ENCODE measurements at places on chromosomes 2 and 18.

DNA sequence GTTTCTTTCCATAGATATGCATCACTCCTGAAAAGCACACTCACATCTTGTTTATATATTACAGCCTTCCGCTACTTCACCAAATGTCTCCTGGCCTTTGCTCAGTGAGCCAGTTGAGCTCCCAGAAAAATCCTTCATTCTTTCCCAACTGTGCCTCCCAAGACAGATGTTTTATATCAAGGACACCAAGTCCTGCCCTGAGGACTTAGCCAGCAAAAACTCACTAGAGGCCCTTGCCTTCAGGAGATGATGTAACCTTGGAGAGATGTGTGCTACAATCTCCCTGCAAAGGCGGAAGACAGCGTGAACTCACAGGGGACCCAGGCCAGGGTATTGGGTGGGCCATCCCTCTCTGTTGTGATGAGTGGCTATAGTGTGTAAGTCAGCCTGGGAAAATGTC lies 86.1 kb upstream of the CTAGE1 start:
- no peak for DNase-seq

- DNase-seq = no peak
Measured at GRCh38 chr18:34959211-34959829, 81.9 kb upstream of the MAPRE2 start.

DNA sequence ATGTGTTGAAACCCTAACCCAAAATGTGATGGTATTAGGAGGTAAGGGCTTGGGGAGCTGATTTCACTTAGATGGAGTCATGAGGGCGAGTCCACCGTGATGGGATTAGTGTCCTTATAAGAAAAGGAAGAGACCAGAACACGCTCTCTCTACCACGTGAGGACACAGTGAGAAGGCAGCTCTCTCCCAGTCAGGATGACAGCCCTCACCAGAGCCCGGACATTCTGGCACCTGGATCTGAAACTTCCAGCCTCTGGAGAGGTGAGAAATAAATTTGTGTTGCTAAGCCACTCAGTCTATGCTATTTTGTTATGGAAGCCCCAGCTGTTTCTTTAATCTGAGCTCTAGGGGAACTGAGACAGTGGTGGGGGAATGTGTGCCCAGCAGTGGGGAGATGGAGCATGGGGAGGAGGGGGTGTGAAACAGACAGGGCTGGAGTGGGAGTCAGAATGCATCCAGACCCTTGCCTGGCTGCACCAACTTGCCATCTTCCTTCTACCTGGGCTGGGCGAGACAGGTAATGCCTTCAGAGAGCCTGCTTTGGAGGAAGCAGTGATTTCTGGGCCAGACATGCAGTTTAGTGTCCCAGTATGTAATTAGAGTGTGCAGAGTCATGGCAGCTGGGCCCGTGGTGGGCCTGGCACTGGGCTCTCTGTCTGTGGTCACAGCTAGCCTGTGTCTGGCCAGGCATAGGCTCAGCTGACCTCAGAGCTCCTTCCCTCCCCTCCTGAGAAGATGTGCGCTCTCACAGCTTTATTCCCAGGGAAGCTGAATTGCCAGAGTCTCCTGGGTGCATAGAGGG lies 38.1 kb downstream of the RHOB start:
- no peak for DNase-seq

GRCh38 chr2:211599146-211599545 lies 939.5 kb downstream of the ERBB4 start:
- no peak for DNase-seq

DNA sequence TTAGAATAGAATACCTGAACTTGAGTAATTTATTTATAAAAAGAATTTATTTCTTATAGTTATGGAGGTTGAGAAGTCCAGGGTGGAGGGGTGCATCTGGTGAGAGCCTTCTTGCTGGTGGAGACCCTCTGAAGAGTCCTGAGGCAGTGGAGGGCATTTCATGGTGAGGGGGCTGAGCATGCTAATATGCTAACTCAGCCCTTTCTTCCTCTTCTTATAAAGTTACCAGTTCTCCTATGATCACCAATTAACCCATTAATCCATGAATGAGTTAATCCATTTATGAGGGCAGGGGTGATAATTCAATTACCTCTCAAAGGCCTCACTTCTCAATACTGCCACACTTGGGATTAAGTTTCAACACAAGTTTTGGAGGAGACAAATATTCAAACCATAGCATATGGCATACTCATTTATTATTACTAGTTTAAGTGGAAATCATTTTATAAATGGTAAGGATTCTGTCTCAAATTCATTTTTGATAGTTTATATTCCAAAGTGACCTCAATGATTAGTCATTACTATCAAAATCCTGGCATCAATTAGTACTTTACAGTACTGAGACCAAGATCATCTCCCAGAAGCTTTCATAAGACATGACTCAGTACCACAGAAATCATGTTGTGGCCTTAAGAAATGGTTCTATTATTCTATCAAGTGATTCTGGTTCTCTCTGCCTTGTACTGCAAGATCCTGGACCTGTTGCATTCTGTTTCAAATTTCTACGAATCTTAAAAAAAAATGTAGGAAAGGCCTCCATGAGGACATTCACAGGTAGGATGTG lies 5.5 kb downstream of the ZNF396 start:
- no peak for DNase-seq

- DNase-seq = no peak
Measured at GRCh38 chr18:78804206-78805030, 175.2 kb upstream of the SALL3 start.

- DNase-seq = no peak
Measured at GRCh38 chr2:104444392-104444791, 409.5 kb upstream of the POU3F3 start.

- no peak for DNase-seq
Measured at GRCh38 chr2:189024901-189025618, 50.9 kb downstream of the COL3A1 start.

DNA sequence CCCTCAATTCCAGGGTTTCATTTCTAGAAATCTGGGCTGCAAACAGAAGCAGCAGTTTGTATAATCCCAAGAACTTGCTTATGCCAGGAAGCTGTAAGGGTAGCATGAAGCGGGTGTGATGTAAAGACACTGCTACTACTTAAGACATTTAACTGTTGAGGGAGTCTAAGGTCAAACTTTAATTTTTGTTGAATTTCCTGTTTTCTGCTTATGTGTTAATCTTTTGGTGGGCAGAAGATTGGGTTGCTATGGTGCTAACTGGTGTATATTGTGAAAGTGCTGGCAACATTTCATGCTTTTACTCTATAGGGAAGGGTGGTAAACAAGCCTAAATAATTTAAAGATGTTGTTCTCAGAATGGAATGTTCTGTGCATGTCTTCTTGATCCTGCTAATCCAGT lies 2.7 kb downstream of the NCOA1 start:
- no peak for DNase-seq

DNA sequence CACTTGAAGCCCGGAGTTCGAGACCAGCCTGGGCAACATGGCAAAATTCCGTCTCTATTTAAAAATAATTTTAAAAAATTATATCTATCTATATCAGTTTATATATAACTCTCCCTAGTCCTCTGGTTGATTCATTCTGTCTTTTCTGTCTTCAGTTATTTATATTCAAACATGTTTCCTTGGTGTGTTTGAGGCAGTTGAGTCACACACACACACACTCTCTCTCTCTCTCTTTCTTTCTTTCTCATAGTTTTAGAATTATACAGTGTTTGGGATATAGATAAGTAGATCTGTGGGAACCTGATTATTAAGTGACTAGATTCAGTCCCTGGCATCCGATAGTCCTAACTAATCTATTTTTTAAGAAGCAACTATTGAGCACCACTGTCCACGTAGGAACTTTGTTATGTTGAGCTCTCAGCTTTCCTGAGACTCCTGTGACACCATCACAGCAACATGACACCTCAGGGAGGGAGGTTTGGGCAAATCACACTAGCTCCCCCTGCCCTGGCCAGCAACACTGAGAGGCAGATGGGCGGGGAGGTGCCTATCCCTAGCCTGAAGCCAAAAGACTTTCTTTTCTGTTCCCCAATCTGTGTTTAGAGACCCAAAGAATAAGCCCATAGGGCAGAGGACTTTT lies 482.7 kb downstream of the DLGAP1 start:
- DNase-seq = no peak

DNA sequence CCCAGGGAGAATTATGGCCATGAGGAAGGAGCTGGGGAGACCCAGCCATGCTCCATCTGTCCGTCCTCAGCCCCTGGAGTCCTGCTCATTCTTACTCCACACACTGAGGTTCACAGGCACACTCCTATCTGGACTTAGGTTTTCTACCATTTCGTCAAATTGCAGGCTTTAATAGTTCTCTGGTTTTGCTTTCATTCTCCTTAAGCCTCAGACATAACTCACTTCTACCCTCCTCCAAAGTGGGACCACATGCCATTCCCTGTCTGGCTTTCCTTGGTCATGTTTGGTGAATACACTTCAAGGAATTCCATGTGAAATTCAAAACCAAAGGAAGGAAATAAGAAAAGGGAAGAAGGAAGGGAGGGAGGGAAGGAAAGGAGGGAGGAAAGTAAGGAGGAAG lies 115.7 kb downstream of the CMPK2 start:
- DNase-seq = no peak

GRCh38 chr2:136305517-136306192 lies 187.7 kb upstream of the CXCR4 start:
- DNase-seq = no peak

DNA sequence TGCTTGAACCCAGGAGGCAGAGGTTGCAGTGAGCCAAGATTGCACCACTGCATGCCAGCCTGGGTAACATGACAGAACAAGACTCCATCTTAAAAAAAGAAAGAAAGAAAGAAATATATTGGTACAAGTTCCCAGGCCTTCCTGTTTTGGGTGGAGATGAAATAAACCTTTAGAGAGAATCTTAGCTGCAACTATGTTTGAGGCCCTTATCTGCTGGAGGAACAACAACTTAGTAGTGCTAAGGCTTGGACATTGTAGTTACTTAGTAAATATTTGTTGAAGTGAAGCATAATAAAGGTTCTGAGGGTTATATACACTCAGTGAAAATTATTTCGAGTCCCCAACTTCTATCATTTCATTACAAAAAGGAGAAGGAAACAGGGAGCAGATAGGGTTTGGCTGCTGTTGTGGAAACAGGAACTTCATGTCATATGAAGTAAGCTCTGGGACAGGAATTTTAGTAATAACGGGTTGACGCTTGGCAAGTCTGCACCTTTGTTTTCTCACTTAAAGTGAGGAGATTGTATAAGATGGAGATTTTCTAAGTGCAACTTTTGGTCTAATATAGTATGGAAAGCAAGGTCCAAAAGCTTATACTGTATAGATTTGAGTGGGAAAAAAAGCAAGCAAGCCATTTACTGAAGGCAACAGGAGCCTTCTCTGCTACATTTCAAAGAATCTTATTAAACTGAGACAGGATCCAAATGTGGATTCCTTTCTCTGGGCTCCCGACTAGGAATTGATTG lies 40.0 kb upstream of the AGPS start:
- DNase-seq = no peak
